ENCODE measurements at places on chromosomes 16 and 17.

GRCh38 chr16:82846806-82847205, 220.0 kb downstream of the CDH13 start:
- no peak for DNase-seq

DNA sequence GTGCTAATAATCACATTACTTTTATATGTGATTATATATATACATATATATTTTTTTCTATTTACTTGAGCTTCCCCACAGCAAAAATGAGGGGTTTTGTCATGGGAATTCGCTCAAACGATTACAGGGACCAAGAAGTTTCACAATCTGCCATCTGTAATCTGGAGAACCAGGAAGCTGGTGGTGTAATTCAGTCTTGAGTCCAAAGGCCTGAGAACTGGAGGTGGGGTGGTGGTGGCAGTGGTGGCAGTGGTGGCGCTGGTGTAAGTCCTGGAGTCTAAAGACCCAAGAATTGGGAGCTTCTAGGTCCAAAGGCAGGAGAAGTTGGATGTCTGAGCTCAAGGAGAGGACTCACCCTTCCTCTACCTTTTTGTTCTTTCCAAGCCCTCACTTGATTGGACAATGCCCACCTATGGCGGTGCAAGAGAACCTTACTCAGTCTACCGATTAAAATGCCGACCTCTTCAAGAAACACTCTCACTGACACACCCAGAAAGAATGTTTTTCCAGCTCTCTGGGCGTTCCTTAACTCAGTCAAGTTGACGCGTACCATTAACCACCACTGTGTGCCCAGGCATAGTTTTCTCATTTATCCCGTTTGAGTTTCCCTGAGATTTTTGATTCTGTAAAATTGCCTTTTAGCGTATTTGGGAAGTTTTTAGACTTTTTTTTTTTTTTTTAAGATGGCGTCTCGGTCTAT, 31.9 kb downstream of the POLR2A start:
- DNase-seq = no peak

DNA sequence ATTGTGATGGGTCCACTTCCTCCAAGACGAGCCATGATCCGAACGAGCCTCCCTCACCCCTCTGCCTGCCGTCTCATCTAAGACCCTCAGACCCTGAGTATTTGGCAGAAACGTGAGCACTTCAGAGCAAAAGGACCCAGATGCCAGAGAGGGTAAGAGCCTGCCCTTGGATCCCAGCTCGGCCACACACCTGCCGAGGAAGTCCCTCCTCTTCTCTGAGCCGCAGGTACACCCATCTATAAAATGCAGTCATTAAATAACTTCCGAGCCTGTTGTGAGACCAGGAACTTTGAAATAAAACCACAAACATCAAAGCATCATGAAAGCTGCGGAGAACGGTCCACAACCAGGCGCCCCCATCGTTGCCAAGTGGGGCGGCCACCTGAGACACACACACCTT, 64.8 kb upstream of the DOC2B start:
- DNase-seq = no peak

DNA sequence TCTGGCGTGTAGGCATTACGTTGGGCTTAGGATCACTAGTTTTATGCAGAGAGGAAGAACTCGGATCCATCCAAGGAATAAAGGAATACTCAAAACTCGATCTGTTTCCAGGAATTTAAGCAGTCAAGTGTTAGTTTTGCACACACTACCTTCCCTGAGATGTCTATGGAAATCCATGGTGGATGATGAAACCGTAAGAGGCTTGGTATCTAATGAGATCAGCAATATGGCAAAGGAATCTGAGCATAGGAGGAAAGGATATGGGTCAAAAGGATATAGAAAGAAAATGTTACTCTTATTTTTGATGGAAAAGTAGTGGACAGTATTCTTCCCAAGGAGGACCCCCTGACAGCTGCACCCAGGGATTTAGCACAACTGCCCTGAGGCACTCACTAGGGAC, 59.6 kb downstream of the SMG6 start:
- no peak for DNase-seq

- no peak for DNase-seq
Measured at GRCh38 chr16:87957296-87958094, 6.3 kb downstream of the BANP start.
